ENCODE measurements at places on chromosomes 7 and 10.
A peak's percentile ranks its signal among the peaks of the same experiment; 100 is the strongest.

GRCh38 chr7:5041047-5041446 lies 4.6 kb upstream of the RBAK start:
- DNase-seq = no peak

- no peak for DNase-seq
Observed at GRCh38 chr7:17247357-17247756, 51.1 kb upstream of the AHR start.

GRCh38 chr10:18044976-18045720 lies 93.4 kb downstream of the SLC39A12 start:
- DNase-seq = no peak

- DNase-seq = no peak
Observed at GRCh38 chr7:48411619-48412018, 240.4 kb downstream of the ABCA13 start.

- DNase-seq = no peak
Observed at GRCh38 chr7:223118-223800, 30.9 kb downstream of the FAM20C start.

GRCh38 chr7:925601-926000 lies 28.9 kb downstream of the ADAP1 start:
- DNase-seq = no peak

DNA sequence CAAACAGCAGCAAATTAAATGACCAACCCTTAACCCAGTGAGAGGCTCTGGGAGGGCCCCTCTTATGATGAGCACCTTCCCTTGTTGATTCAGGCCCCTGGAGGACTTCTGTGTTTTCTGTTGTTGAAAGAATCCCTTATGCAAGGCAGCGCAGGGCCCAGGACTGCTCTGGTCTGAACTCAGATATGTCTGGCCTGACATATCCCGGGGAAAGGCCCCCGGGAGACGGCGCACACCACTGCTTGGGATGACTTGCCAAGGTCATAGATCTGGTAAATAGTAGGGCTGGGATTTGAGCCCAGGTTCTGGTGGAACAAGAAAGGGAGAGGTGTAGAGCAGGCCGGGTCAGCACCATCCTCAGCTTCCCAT lies 124.0 kb downstream of the AOAH start:
- DNase-seq = no peak

- DNase-seq = no peak
Observed at GRCh38 chr10:79310200-79310865, 36.9 kb upstream of the PPIF start.

DNA sequence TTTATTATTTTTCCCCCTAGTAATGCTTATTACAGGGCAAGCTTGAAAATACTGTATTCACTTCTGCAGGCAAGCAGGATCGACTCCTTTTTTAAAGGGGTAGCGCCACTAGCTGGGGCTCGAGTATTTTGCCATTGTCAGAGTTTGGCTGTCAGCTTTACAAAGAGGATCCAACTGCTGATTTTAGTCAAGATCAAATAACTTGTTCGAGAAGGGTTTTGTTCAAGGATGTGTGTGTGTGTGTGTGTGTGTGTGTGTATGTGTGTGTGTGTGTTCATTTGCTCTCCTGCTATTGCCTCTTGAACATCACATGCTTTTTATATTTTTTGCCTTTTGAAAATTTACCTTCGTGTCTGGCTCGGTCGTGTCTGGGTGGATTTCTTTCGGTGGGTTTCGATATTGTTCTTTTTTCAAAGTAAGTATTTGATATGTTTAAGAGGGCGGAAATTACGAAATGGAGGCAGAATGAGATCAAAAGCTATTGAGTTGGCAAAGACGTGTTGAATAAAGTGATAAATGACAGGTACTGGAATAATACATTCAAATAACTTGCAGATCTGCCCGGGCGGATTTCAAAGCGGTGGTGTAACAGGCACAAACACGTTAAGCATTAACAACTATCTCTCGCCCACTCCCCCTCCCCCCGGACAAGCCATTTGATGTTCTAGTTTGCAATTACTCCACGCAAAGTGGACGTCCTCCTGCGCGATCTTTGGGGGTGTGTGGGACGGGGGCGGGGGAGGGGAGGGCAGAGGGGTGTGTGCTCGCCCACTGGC lies 1.1 kb downstream of the ARID5B start:
- DNase-seq = no peak

GRCh38 chr10:15478429-15478828 lies 107.3 kb upstream of the FAM171A1 start:
- DNase-seq = no peak

- peak; percentile 91 for DNase-seq
Observed at GRCh38 chr7:26201247-26202018, at the start of gene CBX3. Gene CBX3 (plus strand): TSS chr7:26201745. CDS start chr7:26202999, 1,254 bp downstream.

GRCh38 chr10:74122060-74122459 lies 28.6 kb downstream of the AP3M1 start:
- no peak for DNase-seq

- DNase-seq = no peak
Observed at GRCh38 chr10:79250259-79250658, 97.0 kb upstream of the PPIF start.

GRCh38 chr7:20794676-20795075 lies 8.0 kb upstream of the SP8 start:
- no peak for DNase-seq

DNA sequence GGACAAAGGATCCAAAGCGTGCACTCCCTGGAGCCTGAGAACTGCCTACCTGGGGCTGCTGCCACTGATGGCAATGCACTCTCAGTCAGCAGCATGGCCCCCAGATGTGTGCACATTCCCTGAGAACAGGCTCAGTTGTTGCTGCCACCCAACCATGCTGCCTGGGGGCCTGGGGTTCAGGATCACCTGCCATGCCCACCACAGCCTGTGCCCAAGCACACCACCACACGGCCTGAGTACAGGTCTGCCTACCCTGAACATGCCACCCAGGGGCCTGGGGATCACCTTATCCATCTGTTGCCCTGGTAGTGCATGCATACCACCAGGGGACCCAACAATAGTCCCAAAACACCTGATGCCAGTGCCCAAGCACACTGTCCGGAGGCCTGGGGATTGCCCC lies 1174.5 kb downstream of the SORCS1 start:
- DNase-seq = no peak

- DNase-seq = no peak
Observed at GRCh38 chr7:47128700-47129099, 453.2 kb downstream of the TNS3 start.

DNA sequence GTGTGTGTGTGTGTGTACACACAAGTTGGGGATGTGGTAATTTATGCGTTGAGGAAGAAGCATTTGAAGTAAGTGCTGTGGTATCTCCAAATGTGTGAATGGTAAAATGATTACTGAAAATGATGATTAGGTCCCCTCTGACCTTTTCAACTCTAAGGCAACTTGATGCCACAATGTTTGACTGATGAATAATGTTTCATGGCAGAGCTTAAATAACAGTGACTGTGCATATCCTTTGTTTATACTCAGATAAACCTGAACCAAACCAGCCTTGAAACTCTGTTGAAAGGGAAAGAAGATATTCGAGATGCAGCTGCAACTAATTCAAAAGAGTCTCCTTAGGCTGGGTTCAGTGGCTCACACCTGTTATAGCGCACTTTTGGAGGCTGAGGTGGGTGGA lies 64.8 kb upstream of the YAE1 start:
- no peak for DNase-seq

DNA sequence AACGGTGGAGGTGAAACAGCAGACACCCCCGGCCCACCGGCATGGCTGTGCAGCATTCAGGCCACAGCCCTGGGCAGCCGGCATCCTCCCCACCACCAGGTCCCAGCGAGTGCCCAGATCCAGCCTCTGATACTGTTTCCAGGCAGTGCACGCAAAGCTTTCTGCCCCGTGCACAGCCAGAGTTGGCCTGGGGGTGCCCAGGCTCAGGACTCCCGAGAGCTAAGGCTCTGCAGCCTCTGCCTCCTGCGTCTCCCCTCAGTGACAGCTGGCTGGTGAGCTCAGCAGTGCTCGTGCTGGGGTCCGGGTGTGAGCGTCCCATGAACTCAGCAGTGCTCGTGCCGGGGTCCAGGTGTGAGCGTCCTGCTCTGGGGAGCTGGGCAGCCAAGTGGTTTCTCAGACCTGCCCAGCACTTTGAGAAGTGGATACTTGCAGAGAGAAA lies 65.4 kb downstream of the CFAP46 start:
- no peak for DNase-seq

- DNase-seq = no peak
Observed at GRCh38 chr7:98294326-98294725, 12.8 kb downstream of the BRI3 start.

GRCh38 chr7:135403302-135403701 lies 106.6 kb downstream of the CNOT4 start:
- no peak for DNase-seq

DNA sequence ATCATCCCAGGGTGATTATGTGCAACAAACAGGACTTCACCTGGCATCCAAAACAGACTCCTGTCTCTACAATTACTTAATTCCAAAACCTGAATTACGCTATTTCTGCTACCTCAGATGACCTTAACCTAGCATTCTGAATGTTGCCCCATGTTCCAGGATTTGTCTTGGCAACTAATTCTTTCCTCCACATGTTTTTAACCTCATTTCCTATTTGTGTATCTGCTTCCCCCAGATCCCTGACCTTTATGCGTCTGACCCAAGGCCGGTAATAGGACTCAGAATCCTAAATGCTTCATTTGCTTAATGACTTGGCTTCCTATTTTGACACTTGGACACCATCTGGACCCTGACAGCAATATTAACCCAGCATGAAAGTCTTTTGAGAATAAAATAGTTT lies 8.7 kb upstream of the ING3 start:
- DNase-seq = no peak

GRCh38 chr7:125450749-125451148 lies 521.1 kb upstream of the POT1 start:
- no peak for DNase-seq

DNA sequence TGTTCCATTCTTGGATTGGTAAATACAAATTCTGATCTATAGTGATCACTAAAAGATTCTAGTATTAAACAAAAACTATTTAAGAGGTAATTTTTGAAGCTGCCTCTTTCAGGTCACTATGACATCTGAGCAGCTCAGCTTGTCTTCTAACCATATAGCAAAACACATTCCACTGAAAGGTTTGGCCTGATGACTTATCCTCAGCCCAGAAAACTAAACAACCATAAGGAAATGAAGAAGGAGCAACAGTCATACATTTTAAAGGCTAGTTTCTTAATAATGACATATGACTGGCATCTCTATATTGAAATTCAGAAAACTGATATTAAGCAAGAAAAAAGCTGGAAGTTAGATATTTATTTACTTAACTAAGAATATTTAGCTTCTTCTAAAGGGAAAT lies 24.6 kb downstream of the NT5C2 start:
- DNase-seq = no peak

DNA sequence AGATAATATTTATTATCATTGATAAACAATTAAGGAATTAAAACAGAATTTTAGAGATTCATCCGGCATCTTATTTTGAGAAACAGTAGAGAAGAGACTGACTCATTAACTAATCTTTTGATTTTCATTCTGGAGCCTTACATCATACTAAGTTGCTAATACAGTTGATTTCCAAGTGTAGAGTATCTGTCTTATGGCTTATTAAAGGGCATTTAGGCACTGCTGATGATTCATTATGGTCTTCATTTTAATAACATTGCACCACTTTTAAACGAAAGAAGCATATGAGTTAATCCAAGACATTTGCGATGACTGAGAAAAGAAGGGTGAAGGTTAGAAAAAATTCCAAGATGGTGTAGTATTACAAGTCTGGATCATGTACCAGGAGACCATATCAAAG lies 186.0 kb upstream of the CACNA2D1 start:
- no peak for DNase-seq

DNA sequence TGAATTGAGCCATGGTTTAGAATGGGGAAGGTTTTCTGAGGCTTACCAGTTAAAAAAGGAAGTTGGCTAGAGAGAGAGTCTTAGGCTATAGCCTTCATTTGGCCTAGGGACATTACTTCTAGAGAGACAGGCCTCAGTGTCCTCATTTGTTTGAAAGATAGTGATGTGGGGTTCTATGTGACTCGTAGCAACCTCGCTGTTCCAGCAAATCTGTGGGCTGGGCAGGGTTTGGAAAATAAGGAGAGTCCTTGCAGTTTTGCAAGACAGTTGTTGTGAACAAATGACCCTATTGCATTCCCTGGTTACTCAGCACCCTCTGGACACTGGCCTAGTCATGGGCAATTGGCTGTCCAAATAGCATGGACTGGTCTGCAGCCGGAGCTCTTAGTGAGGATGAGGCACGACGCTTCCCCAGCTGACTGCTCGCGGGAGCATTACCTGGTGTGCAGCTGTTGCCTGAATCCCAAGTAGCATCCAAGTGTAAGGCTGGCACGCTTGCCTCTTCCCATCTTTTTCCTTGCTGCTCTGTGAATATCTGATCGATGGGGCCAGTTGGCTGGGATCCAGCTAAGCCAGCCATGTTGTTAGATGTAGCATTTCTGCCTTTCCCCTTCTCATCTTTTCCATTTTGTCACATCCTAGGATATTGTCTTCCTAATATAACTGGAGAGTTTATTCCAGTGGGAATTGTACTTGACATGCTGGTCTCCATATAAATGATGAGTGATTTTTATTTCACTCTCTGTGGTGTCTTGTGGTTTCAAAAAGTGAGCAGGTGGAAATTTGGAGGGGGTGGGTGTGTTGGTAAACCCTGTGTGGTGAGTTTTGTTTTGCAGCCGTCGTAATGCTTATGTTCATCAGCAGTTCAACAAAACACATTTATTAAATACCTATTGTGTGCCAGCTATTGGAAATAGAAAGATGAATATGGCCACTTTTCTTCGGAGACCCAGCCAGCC lies 99.8 kb downstream of the SND1 start:
- no peak for DNase-seq

GRCh38 chr7:39540320-39540719 lies 25.9 kb upstream of the YAE1 start:
- no peak for DNase-seq

DNA sequence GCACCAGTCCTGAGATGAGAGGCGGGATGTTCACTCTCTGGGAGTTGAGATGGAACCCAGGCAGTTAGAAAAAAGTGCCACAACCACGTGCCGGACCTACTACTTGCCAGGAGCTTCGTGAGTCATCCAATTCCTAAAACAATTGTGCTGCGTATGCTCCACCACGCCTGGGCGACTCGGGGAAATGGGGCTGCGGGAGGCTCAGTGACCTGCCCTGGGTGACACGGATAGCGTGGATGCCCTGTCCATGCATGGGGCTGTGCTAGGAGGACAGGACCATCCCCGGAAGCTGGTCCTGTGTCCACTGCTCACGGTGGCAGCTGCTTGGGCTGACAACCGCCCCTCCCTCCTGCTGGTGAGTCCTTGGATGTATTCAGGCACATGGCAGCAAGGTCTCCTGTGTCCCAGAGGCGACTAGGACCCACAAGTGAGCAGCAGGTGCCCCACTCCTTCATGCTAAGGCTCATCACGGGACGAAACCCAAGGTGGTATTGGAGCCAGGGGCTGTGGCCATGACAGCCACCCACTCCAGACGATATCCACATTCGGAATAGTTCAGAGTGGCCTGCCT lies 90.4 kb downstream of the BMS1 start:
- DNase-seq = no peak

- peak; percentile 56 for DNase-seq
Observed at GRCh38 chr7:2508327-2509215, 11.0 kb upstream of the LFNG start.

GRCh38 chr10:12213621-12214020 lies 17.6 kb downstream of the CDC123 start:
- no peak for DNase-seq

GRCh38 chr10:120632047-120632446 lies 175.0 kb downstream of the PLPP4 start:
- DNase-seq = no peak
